ENCODE measurements at places on chromosomes 12 and 14. TPM values are rescaled to one million over a fixed set of nuclear protein-coding genes. Genes with fewer than 3 reads are reported as not detected.

- no peak for DNase-seq
Observed at GRCh38 chr12:68114606-68115005, 44.9 kb downstream of the IFNG start.

- DNase-seq, result no peak
Observed at GRCh38 chr12:108190529-108190928, 61.4 kb downstream of the WSCD2 start.

GRCh38 chr12:124033859-124034258, 60.8 kb downstream of the ZNF664 start:
- no peak for DNase-seq

DNA sequence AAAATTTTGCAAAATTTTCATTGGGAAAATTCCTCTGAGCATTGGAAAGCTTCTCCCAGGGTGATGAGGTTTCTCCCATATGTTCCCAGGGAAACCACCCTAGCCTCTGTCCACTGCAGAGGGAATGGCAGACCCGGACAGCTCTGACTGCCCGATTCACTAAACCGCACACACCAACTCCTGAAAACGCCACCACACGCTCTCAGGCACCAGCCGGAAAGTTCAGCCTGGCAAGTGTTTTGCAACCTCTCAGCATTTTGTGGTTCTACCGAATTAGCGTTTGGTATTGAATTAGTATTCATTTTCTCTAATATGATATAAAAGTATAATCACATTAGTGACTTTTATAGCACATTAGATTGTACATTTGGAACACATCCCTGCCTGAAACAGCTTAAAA, 213.4 kb downstream of the PHETA1 start:
- no peak for DNase-seq

DNA sequence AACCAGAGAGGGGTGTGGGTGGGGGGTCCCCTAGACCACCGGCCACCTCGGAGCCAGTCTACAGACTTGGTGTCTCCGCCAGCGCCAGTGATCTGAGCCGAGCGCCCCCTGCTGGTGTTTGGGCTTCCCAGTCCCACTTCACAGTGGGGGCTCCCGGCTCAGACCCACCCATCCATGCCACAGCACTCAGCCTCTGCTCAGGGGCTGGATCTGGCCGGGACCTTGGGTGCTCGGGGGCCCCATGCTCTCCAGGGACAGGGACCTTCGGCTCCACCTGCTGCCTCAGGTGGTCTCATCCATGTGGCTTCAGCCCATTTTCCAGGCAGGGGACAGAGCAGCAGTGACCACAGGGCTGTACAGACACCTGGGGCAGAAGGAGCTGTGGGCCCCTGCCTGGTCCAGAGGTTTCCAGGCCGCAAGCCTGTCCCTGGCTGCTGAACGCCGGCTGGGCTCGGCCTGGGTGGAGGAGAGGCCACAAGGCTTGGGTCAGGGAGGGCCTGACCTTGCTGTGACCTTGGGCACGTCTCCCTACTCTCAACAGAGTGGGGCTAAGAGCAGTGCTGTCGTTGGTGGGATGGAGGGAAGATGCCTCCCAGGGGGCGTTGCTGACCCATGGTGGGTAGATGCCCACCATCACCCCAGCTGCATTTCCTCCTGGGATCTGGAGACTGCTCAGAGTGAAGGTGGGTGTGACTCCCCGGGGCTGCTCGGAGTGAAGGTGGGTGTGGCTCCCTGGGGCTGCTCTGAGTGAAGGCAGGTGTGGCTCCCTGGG, 86.3 kb downstream of the KIF26A start:
- no peak for DNase-seq

DNA sequence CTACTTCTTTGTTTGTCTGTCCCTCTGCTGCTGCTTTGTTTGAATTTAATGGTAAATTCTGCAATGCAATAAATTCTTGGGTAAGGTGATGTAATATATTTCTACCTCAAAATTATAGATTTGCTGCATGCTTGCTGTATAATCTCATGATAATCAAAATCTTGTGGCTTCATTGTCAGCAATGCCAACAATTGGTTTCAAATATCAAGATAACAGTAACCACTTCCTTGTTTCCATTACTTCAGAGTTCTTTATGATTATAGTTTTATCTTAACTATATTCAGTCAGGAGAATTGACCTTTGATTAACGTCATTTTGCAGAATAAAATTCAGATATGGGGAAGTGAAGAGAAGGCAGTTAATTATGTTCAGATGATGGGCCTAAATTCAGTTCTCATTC, 30.2 kb upstream of the RNU6-8 start:
- DNase-seq, result no peak

GRCh38 chr12:113961921-113962710, 4.0 kb downstream of the RBM19 start:
- peak; percentile 20 for DNase-seq

GRCh38 chr12:91817517-91817916, 328.1 kb downstream of the BTG1 start:
- no peak for DNase-seq

GRCh38 chr12:96995861-96996260, 88.8 kb downstream of the NEDD1 start:
- no peak for DNase-seq

DNA sequence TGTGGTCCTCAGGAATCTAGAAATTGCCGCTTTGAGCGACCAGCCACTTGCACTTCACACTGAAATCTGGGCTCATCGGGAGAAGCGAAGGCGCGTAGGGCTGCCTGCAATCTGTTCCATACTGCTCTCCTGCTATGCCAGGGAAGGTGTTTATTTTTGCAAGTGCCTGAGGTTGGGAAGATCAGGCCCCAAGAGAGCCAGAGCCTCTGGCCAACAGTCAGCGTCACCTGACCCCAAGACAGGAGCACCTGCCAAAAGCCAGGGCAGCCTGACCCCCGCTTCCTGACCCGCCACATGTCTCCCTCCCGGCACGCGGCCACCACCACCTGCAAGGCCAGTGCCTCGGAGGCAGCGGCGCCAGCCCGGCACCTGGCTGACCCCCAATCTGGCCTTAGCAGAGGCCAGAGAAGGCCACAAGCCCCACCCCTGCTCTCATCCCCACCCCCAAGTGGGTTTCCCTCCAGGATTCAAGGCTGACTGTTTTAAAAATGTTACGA, 94.4 kb downstream of the CHGA start:
- no peak for DNase-seq

DNA sequence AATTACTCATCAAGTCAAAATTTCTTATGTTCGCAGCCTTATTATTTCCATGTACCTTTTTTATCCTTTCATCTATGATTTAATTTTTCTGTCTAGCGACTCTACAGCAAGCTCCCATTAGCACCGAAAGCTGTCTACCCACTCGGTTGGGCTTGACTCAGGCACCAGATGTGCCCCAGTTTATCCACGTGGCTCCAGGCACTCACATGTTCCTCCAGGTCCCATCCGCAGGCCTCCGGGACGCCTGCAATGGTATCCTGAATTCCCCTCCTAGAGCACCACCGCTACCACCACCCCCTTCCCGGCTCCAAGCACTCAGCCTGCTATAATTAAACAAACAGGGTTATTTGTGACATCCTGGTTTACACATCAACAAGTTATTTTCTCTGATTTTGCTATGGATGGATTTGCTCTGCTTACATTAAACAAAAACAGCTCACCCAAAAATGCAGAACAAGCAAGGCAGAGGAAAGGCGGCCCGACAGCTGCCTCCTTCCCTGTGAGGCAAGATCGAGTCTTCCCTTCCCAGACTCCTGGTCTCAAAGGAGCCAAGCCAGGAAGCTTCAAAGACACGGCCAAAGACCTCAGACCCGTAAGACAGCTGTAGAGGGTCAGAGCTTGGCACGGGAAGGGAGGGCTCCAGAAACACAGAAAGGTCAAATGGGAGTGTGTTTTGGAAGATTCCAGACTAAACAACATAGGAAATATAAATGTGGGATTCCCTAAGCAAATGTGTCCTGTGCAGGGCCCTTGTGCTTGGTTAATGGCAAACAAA, 253.8 kb downstream of the TTC8 start:
- no peak for DNase-seq

GRCh38 chr14:72928872-72929271, 2.6 kb downstream of the DCAF4 start:
- no peak for DNase-seq

DNA sequence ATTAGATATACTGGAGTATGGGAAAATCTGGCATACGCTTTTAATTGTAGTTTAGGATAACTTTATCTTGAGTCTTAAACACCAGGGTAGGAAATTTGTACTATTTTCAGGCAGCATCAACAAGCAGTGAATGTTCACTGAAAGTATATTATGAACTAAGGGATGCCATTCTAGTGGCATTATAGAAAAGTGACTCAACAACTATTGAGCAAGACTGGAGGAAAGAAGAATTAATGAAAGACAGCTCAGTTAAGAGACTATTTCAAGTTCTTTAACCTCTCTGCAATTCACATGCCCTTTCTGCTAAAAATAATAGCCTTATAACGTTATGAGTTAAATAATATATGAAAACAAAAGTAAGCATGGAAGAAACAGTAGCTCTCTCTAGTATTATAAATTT, 343.1 kb downstream of the FSCB start:
- DNase-seq, result no peak

DNA sequence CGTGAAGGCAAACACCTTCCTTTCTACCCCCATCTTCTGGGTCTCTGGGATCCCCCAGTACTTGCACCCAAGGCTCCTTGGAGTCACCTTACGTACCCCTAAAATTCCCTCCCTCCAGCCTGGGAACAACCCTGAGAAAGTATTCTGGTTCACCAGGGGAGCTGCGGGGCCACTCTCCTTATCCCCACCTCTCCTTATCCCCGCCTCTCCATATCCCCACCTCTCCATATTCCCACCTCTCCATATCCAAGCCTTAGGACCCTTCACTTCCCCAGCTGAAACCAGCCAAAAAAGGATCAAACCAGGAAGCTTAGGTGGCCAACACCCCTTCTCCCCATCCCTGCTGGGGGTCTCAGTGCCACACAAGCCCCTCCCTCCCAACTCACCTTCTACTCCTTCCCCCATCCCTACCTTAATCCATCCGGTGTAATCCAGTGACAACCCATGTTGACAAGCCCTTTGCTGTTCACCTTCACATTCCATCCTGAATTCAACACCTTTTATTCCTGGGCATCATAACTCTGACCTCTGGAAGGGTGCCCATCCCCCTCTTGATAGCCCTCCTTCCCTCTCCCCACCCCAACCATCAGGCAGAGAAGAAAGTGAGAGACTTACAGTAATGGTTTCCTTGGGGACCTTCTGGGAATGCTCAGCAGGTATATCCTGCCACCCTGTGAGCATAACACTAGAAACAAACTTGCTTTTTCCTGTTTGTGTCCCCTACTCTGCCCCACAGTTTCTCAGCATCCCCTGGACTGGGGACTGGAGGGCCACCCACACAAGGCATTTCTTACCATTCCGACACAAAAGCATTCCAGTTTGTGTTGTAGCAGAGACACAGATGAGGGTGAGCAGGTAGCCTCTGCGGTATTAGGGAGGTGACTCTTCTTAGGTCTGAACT, 1.6 kb upstream of the MSI1 start:
- DNase-seq, result no peak

DNA sequence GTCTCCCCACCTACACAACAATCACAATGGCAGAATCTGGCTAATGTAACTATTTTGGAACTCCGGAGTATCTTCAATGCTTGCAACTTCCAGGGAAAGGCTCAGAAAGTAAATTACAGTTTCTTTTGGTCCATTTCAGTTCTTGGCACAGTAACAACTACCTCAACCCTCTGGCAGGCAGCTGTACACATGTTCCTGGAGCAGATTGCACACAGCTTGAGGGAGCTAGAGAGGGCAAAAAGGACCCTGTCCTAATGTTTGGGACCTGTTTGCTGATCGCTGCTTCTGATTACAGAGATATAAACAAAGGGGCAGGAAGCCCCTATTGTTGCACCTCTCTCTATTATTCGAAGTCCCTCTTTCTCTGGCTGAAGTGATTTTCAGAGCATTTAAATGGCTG, 35.2 kb upstream of the SLC38A1 start:
- DNase-seq, result no peak

- DNase-seq, result no peak
Observed at GRCh38 chr14:98181241-98181640, 1090.8 kb downstream of the BCL11B start.

DNA sequence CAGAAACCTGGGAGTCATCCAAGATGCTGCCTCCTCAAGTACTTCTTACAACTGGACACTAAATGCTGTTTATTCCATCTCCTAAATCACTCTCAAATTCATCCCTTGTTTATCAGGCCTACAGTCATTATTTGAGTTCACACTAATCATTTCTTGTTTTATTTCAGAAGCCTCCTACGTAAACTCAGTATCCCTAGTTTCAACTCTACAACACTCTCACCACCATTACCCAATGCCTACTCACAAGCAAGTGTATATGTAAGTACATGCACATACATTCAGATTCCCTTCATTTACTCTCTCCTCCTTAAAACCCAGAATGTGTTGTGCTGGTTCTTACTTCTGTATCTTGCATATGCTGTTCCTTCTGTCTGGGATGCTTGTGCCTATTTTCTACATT, 43.0 kb downstream of the DDHD1 start:
- DNase-seq, result no peak

GRCh38 chr14:83940253-83940652, 1589.7 kb upstream of the FLRT2 start:
- no peak for DNase-seq

- peak; percentile 62 for DNase-seq
Observed at GRCh38 chr14:67674139-67674479, 323 bp downstream of the VTI1B start.

GRCh38 chr12:19201661-19202060, 72.1 kb downstream of the PLEKHA5 start:
- no peak for DNase-seq

DNA sequence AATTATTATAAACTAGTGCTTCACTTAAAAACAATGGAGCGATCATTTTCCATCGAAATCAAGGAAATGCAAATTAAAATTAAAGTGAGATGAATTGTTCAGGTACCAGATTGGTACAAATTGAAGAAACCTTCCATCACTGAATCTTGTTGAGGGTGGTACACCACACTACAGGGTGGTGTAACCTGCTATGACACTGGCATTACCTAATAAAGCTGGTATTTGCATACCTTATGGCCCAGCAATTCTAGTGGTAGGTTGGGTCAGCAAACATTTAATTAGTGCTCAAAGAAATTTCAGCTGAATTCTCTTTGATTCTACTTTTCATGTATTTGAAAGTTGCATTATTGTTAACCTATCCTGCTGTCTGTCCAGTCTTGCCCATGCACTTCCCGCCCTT, 9.2 kb downstream of the TIGAR start:
- no peak for DNase-seq

GRCh38 chr14:96249029-96249428, 7.0 kb upstream of the BDKRB1 start:
- DNase-seq, result no peak

SLC5A8 gene
- total RNA-seq, result not detected

RPS6KA5 gene
- total RNA-seq, result 0.58 TPM

ETFRF1 gene
- 7.0 TPM for total RNA-seq

TSPAN11 gene
- 0.07 TPM for total RNA-seq

CRIP1 gene
- total RNA-seq, result 53.9 TPM

MAP3K9 gene
- total RNA-seq, result 4.5 TPM

TMTC1 gene
- 1.8 TPM for total RNA-seq

AGAP2 gene
- total RNA-seq, result 0.81 TPM

NFE2 gene
- total RNA-seq, result 7.8 TPM

ANO4 gene
- not detected for total RNA-seq
